ENCODE measurements at places on chromosomes 7 and 10.

DNA sequence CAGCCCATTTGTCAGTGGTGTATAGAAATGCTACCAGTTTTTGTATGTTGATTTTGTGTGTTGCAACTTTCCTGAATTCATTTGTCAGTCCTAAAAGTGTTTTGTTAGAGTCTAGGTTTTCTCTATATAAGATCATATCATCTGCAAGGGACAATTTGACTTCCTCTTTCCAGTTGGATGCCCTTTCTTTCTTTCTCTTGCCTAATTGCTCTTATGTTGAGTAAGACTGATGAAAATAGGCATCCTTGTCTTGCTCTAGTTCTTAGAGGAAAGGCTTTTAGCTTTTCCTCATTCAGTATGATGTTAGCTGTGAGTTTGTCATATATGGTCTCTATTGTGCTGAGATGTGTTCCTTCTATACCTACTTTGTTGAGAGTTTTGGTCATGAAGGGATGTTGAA is 161.7 kb upstream of the TPK1 start:
- DNase-seq: no peak

DNA sequence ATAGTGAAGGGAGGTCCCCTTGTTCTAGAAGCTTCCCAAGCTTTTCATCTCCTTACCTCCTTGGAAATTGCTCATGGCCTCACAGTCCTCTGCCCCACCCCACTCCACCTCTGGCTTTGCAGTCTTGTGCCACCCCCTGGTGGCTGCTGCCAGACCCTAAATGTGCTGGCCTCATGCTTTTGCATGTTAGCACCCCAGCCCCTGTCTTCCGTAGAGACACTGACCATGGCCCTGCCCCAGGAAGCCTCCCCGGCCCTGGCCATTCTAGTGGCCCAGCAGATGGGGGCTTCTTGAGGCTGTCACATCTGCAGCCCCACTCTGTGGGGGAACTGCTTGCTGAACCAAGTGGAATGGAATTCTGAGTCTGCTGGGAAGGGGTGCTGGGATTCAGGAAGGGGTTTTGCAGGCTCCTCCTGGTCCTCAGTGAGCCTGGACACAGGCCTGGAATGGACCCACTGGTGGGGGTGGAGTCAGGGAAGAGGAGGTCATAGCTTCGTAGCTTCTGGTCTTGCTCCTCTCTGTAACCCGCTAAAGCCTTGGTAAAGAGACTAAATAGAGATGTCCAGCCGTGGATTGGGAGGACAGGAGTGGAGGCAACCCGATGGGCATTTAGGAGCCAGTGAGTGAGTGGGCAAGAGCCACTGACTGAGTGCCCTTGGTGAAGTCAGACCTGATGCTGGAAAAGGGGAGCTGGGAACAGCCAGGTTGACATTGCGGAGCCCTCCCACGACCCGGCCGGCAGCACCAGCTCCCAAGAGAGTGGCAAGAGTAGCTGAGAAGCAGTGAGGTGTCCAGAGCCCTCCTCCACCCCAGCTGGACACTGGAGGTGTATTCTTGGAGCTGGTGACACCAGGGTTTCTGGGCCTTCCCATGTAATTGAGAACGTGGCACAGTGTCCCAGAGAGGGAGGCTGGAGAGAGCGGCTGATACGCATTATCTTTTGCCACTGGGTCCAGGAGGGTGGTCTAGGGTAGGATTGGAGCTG is 20.9 kb downstream of the RAMP3 start:
- no peak for DNase-seq

GRCh38 chr7:33040803-33041516 is 21.6 kb downstream of the NT5C3A start:
- no peak for DNase-seq

DNA sequence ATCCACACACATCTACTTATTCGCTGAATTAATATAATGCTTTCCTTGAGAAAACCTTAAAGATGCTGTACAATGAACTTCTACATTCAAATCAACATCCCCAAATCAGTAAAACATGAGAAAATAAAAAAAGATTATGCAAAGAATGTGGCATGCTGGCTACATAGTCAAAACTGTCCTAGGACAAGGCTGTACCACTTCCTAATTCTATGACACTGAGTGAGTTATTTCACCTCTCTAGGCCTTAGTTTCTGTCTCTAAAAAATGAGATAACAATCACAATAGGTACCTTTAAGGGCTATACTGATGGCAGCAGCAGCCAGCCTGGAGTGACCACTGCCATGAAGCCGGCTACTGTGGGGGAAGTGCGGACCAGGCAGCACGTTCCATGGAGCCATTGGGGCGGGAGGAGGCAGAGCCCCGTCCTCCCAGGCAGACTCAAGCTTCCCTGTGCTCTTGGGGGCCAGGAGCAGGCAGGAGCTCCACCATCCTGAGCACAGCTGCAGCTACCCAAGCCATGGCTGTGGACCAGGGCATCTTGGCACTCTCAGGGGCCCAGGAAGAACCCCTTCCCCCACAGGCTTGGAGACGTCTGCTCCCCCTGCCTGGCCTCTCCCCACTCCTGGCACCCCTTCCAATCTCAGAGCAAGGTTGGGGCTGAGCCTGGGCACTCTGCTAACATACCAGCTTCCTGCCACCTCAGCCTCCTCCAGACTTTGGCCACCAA is 110.2 kb downstream of the ELAPOR2 start:
- no peak for DNase-seq

DNA sequence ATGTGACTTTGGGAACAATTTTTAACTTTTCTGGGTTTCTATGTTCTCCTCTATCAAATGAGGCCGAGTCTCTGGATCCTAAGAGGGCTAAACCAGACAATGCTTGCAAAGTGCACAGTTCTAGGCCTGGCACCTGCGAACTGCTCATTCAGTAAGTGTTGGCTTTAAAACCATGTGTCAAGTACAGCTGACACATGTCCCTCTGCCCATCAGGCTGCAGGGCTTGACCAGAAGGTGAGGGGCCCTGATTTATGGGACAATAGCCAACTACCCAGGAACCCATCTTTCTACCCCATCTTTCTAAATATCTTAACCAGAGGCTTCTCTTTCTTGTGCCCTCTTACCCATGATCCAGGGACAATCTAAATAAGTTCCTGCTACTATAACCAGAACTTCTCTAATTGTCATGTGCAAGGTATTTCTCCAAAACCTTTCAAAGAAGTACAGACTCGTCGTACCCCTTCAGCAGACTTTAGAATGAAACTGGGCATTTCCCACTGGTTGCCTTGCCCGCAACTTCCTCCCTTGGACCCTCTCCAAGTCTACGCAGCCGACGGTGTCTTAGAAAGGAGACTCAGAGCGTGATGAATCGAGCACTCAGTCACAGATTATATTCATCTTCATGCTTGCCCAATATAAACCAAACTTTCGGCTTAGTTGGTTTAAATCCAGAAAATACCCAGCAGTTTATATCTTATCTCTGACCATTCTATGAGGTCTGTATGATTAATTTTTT is 69.8 kb upstream of the STEAP1B start:
- DNase-seq: no peak

GRCh38 chr7:147700702-147701101 is 889.9 kb upstream of the C7orf33 start:
- no peak for DNase-seq

- DNase-seq: no peak
Measured at GRCh38 chr7:104938741-104939390, 75.1 kb upstream of the KMT2E start.

- no peak for DNase-seq
Measured at GRCh38 chr7:22116451-22117030, 170.8 kb upstream of the CDCA7L start.
